NCI-H2081 (cell line): ENCODE measurements at places on chromosomes 7 and 10.

DNA sequence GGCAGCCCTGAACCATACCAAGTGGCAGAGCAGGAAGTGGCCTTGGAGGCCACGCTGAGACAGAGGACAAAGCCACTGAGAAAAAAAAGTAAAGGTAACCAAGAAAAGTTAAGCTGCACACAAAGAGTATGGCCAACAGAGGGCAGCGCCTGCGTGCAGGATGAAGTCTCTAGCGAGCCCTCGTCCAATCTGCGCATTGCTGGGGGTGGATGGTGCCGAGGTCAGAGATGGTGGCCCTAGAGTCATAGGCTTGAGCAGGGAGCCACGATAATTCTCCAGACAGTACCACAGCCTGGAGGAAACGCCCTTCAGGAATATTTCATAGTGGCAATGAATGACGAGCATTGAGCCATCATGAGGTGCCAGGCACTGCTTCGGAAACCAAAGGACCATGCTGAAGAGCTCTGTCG, 9.7 kb downstream of the ATP6V0E2 start:
- DNase-seq, result peak; percentile 54

DNA sequence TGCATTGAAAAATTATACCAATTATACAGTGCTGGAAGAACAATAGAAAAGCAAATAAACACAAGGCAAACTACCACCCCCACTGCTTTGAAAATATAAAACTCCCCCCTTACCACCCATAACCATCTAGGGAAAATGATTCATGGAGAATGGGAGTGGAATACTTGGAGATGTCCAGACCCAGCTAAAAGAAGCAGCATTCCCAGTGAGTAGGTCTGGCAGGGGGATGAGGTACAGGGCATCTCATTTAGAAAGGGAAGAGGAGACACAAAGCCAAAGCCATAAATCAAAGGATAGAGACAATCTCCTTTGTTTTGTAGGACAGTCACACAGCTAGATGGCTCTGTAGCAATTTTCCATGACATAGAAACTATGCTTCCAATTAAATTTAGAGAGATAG, 36.0 kb upstream of the DGKI start:
- DNase-seq, result no peak

DNA sequence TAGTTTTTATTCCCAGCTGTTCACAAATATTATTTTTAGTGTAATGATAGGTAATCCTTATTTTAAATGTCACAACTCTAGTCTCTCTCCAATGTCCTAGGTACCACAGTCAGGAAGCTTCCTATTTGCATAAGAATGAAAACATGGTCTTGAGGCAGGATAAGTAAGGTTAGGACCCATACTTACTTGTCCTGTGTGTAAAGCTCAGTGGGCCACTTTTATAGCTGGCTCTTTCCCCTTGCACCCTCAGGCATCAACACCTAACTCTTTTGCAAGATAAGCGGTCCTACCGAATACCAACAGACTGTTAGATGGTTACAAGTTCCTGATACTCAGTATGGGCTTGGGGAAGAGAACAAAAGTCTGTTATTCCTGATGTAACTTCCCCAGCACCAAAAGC, 986.9 kb downstream of the NRG3 start:
- no peak for DNase-seq

DNA sequence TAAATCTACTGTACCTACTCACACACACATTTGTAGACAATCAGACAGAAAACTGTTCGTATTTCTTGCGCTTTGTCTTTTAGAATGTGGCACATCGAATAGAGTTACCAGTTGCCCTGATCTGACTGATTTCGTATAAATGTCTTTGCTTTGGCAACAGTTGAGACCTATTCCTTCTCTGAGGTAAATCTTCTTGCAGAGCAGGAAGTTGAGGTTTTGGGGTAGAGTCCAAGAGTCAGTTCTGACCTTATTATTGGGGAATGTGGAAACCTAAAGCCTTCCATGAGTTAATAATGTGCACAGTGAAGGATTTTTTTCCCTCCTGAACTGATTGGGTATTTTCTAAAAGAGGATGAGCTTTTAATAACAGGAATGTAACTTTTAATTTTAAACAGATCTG, 135.3 kb downstream of the KIAA1217 start:
- no peak for DNase-seq

DNA sequence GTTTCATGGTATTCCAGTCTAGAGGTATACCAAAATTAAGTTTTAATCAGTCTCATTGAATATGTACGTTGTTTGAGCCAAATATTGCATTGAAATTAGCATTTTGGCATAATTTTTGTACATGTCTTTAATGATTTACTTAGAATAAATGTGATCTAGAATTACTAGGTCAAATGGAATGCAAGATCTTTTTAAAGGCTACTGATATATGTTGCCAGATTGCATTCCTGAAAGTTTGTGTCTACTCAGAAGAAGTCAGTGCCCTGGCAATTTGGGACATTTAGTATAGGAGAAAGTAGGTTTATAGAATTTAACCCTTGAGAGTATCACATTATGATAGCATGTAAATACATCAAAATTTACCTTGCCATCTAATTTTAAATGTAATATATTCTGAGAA, 32.4 kb downstream of the KMT2E start:
- DNase-seq, result no peak

DNA sequence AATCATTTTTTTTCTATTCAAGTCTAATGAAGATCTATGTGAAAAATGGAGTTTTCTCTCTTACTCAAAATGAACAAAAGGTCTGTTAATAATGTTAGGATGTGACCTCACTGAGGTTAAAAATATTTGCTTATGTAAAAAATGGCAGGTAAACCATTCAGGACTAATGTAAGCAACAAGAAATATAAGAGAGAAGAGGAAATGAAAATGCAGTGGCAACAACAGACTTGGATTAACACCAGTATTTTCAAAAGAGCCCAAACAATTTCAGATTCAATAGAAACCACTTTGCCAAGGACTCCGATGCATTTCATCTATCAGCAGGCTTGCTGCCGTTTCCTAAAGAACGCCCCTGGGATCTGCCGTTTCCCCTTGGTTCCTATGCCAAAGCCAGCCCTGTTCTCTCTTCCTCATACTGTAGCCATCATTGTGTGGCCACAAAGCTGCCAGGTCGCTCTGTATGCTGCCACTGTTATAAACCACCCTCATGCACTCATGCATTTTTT, 66.4 kb downstream of the MTURN start:
- DNase-seq, result no peak

- DNase-seq, result no peak
Observed at GRCh38 chr10:103181244-103181643, 11.8 kb downstream of the NT5C2 start.

DNA sequence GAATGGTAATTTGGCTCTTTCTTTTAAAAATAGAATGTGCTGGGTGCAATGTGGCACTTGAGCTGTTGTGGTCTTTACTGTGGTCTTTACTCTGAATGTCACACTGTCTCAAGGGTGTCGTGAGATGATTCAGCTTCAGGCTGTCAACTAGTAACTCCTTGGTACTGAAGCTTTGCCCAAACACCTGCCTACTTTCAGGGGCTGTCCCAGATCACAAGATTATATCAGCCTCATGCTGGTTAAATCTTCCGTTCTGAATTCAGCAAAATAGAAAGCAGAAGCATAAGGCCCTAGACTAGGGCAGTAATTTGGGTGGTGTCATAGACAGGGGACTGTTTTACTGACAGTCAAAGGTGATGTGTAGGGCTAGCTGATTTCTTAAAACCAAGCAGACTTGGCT, 110.9 kb downstream of the BAMBI start:
- DNase-seq, result no peak

GRCh38 chr10:4003348-4003973, 218.5 kb upstream of the KLF6 start:
- DNase-seq, result no peak

DNA sequence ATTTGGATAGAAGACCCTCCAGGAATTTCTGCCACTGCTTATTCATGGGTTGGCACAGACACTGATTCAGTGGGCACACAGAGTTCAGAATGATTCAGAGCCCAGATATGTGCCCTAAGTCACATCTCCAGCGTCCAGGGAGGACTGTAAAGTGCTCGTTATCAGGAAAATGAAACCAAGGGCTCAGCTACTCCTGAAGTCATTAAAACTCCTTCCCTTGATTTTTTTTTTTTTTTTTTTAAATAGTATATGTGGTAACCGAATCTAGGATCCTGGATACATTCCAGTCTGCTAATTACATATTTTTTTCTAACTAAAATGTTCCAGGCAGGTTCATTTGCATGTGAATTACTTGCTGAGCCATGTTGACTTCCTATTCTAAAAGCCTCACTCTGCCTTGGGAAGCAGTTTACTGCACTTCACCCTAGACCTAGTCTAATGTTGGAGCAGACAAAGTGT, 34.7 kb downstream of the MET start:
- peak; percentile 72 for DNase-seq

DNA sequence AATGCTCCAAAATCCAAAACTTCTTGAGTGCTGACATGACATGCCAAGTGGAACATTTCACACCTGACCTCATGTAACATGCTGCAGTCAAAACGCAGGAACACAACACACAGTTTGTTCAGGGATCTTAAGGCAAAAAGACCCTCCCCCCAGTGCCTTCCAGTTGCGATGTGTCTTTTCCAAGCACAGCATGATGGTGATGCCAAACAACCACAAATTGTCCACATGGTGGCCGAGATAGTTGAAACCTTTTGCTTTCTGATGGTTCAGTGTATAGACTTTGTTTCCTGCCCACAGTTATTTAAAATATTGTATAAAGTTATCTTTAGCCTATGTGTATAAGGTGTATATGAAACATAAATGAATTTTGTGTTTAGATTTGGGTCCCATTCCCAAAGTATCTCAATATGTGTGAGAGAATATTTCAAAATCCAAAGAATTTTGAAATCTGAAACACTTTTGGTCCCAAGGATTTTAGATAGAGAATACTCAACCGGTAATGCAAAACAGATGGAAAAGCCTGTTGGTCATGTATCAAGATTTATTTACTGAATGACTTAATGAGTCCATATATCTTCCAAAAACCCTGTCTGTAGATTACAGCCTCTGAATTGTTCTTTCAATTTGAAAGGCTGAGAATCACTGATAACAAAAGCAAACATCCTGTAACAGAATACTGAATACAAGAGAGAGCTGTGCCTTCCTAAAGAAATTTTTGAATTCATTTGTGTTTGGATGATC, 93.4 kb upstream of the OIT3 start:
- DNase-seq, result no peak

GRCh38 chr10:14459665-14460064, 128.9 kb upstream of the FRMD4A start:
- DNase-seq, result no peak

GRCh38 chr7:36763132-36763816, 39.0 kb upstream of the AOAH start:
- no peak for DNase-seq

DNA sequence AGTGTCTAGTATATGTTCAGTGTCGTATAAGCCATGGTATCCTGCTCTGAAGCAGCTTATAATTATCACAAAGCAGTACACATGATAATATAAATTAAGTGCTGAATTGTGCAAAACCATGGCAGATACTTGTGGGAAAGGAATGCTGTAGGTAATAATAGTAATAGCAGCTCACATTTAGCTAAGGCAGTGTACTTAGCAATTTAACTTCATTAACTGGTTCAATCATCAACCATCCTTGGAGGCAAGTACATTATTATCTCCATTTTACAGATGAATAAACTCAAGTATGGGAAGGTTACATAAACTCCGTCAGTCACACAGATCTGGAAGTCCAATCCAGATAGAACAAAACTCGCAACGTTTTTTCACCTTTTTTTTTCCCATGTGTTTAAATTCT, 21.6 kb upstream of the RNF148 start:
- no peak for DNase-seq

- DNase-seq, result peak; percentile 55
Observed at GRCh38 chr10:123069246-123069986, 60.6 kb downstream of the ACADSB start.

GRCh38 chr7:44284881-44285541, 40.4 kb downstream of the CAMK2B start:
- DNase-seq, result no peak

GRCh38 chr7:159097661-159098423, 46.8 kb downstream of the VIPR2 start:
- no peak for DNase-seq

DNA sequence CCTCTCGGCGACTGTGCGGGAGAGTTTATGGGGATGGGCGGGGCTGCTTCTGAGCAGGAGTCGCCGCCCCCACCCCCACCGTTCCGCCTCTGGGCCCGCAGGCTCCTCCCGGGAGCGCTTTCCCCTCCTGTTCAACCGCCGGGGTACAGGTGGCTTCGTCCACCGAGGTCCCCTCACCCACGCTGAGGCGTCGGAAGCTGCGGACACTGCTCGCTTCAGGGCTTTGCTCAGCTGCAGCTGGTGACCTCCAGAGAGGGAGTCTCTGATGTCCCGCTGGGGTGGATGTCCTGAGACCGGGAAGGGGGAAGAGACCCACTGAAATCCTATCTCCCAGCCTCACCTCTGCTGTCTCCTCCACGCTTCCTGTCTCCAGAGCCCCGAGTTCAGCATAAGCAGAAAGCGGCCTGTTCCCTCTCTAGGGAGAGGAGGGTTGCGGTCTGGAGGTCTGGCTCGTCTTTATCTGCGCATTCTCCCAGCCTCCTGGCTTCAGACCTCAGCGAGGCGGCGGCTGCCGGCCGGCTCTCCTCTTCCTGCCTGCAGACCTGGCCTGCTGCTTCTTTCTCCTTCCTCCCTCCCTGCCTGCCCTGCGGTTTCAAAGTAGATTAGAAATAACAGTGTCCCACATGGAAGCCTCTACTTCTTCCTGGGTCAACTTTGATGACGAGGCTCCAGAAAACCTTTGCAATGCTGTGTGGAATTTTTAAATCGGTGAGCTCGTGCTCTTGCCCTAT, 1.8 kb downstream of the CYP2E1 start:
- DNase-seq, result no peak

DNA sequence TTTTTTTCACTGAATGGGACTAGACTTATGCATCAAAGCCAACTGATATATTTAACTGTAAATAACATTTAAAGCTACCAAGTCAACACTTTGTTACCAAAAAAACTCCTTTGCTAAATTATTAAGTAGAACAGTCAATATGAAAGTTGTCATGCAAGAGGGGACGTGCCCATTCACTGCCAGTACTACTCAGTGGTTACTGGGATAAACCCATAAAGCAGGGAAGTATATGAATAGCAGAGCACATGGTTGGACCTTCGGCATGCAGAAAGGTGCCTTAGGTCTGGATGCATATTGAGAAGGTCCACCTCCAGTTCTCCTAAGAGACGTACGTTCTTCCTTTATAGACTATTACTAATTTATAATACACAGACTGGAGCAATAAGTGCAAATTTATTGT, 120.1 kb downstream of the SVOPL start:
- DNase-seq, result no peak

- DNase-seq, result no peak
Observed at GRCh38 chr7:117781707-117782106, 91.5 kb downstream of the CTTNBP2 start.

DNA sequence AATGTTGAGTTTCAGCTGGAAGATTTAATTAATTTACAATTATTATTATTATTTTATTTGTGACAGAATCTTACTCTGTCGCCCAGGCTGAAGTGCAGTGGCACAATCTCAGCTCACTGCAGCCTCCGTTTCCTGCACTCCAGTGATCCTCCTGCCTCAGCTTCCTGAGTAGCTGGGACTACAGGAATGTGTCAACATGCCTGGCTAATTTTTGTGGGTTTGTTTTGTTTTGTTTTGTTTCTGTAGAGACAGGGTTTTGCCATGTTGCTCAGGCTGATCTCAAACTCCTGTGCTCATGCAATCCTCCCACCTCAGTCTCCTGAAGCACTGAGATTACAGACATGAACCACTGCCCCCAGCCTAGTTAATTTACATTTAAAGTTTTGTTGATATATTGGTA, 93.8 kb upstream of the MEOX2 start:
- no peak for DNase-seq

GRCh38 chr7:72710983-72711382, 117.0 kb downstream of the TYW1B start:
- no peak for DNase-seq
